ENCODE measurements at places on chromosomes 7 and 10.

DNA sequence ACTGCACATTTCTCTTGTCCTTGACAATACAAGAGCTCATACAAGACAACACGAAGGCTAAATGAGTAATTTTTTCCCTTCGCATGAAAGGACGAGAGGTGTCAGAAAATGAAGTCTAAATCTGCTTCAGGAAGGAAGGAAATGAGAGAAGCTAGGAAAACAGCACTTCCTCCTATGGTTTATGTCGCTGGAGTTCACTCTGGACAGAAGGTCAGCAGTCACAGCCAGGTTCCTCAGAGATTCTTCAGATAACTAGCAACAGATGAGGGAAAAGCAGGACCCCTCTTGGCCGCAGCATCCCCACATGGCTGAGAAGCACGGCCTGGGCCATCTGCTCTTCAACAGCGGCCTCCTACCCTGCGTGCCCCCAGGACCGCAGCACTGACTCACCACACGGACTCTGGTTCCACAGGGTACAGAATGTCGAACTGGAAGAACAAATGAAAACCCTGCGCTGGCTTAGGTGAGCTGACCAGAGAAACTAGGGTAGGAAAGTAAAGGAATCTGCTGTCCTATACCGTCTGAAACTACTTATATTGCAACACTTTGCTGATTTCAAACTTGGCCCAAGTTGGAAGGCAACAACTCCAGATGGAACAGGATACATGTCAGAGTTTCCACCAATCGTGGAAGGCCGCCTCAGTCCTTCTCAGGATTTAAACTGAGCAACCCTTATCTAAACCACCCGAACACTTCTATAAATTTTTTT, 26.3 kb downstream of the DNMBP start:
- DNase-seq = no peak

DNA sequence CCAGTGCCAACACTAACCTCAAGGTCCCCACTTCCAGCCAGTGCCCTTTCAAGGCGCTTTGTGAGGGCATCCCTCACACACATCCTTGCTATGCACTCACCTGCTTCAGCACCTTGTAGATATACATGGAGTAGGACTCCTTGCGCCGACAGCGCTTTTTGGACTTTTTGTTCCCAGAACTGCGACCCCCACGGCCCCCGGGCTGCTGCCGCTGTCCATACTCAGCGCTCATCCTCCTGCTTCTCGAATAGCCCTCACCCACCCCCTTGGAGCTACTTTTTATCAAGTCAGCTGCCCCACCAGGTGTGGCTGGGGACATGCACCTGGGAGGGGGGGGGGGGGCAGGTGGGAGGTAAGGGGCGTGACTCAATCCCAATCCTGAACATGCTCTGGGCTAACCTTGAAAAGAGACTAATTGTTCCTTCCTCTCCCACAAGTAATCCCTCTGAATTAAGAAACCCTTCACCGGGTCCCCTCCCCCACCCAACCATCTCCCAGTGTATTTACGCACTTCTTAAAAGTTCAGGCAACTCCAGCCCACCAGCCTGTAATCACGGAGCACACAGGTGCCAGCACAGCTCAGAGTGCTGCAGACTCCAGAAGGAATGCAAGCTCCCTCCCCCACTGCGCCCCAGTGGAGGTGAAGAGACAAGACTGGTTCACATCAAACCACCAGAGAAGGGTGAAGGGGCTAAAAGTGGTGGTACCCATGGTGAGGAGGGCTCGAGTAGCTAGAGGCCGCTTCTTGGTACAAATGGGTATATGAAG, at the start of gene H2BK1:
Gene H2BK1 (minus strand): TSS at position 402 of the 768 bp plus-strand sequence. CDS start 170 bp downstream, at position 232.
- no peak for DNase-seq

DNA sequence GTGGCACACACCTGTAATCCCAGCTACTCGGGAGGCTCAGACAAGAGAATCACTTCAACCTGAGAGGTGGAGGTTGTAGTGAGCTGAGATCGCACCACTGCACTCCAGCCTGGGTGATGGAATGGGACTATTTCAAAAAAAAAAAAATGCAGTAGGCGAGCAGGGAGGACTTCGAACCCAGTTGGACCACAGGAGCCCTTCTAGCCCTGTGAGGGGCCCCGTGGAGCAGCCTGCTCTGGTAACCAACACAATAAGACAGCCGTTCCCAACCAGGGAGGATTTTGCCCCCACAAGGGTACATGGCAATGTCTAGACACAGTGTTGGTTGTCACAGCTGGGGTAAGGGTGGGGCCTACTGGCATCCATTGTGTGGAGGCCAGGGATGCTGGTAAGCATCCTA, 63.9 kb upstream of the BTBD16 start:
- DNase-seq = no peak

DNA sequence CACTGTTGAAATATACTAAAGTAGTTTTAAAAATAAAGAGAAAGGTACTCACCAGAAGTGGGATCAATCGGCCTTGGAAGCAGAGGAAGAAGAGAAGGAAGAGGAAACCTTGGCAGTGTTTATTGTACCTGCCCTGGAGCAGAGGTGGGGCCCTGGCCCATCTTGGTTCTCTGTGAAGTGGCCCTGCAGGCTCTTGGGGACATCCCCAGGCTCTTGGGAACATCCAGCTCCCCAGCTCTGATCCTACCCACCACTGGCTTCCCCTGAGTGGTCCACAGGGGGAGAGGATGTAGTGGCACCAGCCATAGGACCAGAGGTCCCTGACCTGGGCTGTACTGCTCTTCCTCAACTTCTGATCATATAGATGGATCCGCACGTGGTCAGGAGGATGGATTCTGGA, 22.3 kb upstream of the RET start:
- DNase-seq = no peak

- no peak for DNase-seq
Observed at GRCh38 chr7:44244282-44244681, 43.5 kb downstream of the YKT6 start.

GRCh38 chr10:88828310-88828709, 23.3 kb downstream of the ANKRD22 start:
- DNase-seq = no peak

DNA sequence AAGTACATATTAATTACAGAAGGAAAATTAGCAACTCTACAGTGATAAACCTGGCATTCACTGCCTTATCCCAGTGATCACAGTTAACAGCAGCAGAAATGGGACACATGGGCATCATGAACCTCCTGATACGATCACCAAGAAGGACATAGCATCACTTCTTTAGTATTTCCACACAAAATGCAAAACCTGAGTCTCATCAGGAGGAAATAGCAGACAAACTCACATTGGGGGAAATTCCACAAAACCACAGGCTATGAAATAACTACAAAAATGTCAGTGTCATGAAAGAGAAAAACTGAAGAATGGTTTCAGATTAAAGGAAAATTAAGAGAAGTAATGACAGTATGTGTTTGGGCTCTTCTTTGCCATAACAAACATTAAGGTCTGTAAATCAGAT, 12.0 kb upstream of the PURB start:
- DNase-seq = no peak

DNA sequence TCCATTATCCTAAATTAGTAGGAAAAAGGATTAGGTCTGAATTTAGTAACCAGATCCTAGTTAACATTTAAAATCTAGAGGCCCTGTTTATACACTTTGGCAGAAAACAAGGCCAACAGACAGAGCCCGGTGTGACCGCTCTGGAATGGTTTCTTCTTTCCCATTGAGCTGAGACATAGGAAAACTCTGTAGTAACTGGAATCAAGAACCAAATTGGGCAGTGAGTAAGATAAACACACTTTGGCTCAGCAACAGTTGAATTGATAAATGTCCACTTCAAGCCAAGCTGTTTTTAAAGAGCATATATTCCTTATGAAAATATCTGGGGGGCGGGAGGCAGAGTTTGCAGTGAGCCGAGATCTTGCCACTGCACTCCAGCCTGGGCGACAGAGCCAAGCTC, 343.7 kb upstream of the SEMA3A start:
- DNase-seq = no peak

DNA sequence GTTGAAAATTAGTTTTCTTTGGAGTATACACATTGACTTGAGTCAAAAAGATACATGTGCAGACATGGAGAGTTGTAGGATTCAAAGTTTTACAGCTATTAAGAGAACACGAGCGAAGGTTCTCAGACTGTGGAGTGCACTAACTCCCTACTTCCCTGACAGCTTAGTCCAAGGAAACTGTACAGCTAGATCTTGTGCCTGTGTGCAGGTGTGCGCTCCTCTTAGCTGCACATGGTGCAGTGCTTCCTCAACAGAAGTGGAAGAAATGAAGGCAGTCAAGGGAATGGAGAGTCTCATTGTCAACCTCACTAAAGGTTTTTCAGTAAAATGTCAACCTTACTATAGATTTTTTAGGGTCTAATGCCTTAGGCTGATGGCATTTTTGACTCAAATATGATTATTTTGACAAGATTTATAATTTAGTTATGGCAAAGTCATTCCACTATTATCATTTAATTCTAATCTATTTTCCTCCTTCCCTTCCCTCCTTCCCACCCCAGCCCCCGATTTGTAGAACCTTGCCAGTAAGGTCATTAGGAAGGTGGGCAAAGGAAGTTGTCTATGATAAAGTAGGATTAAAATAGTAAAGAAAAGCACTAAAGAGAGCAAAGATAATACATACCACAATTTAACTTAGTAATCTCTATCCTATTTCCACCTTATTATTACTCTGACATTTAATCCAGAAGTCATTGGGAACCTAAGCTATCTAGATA, 13.6 kb downstream of the PDK4 start:
- DNase-seq = no peak

DNA sequence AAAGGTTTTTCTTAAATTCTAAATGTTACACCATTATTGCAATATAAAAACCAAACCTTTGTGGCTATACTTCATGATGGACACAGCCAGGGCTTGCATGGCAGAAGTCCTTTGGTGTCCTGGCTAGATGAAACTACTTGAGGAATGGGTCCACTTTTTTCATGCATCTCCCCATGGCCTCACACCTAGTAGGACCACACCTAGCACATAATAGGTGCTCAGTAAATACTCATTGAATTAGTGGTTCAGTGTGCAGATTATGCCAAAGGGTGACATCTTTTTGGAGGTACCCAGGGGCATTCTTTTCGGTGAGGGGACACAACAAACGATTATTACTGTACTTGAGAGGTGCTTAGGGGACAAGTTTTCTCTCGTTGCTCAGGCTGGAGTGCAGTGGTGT, 20.7 kb upstream of the SRGN start:
- DNase-seq = no peak

Measured in activated T-helper 1 cell treated with anti-CD3 and anti-CD28 coated beads, Interleukin-2, amount 50 U/mL, for 16 hours (primary cell).